Stimulated activated CD8-positive, alpha-beta memory T cell treated with anti-CD3 and anti-CD28 coated beads, Interleukin-4, amount 100 ng/mL, for 4 hours (primary cell): ENCODE measurements at places on chromosomes 5 and 9.

- no peak for DNase-seq
Observed at GRCh38 chr9:3502560-3503398, 23.0 kb downstream of the RFX3 start.

DNA sequence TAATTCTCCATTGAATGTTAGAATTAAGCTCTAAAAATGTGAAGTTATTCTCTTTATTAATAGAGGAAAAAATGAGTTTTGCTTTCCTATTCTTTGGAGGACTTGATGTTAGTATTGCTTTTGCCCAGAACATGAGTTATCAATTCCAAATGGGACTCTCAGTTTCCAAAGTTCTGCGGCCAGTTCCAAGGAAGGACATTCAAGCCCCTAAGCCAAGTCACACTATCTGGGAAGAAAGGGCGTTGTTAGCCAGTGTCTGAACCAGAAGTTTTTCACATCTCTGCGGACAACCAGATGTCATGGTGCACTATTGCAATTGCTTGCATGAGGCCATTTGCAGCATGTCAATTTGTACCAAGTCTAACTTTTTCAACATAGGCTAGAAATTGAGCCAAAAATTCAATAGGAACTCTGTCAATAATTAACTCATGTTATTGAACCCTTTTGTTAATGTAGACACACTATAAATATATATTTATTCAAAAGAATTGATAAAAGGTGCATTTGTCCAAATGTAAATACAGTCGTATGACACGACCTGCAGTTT is 183.3 kb upstream of the PIK3R1 start:
- no peak for DNase-seq

GRCh38 chr9:134146774-134147493 is 11.1 kb downstream of the WDR5 start:
- DNase-seq: no peak

DNA sequence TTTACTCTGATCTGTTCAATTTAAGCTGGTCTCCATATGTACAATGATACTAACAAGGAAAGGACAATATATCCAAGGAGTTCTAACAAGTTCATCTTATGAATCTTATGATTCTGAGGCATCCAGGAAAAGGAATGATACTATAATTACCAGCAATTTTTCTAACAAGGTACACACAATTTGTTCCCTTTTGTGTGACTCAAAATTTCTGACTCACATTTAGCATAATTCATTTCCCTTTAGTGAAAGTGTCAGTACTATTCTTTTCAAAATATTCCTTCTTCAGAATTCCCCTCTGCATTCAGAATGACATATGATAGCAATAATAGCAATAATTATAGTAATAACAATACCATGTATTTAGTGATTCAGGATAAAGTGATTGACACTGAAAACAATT is 594.8 kb downstream of the DMRTA1 start:
- DNase-seq: no peak

DNA sequence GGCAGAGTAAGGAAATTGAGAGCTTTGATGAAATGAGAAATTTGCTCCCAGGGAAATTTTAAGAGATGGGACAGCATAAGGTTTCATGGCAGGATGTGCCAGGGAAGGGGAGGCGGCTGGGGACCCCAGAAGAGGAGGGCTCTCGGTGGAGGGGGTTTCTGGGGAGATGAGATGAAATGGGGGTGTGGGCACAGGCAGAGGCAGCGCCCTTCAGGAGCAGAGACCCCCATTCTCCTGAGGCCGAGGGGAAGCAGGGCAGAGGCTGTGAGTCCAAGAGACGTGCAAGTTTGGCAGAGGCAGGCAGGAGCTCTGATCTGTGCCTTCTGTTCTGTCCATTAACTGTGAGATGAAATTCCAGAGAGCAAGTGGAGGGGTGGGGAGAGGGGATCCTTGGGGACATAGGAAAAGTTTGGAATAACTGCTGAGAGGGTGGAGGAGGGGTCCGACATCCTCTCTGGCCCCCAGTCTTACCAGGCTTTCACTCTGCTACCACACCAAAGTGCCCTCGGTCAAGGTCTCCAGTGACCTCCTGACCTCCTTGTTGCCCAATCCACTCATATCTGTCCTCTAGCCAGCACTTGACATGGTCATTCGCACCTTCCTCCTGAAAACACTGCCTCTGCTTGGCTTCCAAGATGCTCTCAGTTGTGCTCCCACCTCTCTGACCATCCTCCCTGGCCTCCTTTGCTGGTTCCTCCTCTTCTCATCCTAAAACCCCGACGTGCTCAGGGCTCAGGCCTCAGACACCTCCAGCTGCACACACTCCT is 108.1 kb upstream of the MVB12B start:
- DNase-seq: no peak

GRCh38 chr5:176161431-176161830 is 76.8 kb upstream of the SIMC1 start:
- DNase-seq: no peak

DNA sequence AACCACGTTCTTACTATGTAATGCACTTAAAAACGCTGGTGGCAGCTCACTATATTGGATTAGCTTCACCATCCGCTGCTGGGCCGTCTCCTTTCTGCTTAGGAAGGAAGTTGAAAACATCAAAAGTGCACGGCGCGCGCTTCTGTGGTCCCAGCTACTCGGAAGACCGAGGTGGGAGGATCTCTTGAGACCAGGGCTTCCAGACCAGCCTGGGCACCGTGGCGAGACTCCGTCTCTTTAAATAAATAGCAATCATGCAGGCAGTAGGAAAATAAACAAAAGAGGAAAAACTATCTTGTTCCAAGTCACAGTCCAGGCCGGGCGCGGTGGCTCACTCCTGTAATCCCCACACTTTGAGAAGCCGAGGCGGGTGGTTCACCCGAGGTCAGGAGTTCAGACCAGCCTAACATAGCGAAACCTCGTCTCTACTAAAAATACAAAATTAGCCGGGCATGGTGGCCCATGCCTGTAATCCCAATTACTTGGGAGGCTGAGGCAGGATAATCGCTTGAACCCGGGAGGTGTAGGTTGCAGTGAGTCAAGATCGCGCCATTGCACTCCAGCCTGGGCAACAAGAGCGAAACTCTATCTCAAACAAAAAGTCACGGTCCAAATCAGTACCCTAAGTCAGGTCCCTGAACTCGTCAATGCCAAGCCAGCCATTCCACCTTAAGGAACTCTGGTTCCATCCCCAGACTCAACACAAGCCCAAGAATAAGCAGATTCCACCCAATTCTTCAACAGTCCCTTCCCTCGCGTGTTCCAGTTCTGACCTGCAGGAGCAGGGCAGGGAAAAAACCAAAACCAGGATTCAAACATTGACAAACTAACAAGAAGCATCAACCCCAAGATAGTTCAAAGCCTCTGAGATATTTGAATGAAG is 1.0 kb upstream of the GOLGA1 start:
- peak; percentile 30 for DNase-seq

DNA sequence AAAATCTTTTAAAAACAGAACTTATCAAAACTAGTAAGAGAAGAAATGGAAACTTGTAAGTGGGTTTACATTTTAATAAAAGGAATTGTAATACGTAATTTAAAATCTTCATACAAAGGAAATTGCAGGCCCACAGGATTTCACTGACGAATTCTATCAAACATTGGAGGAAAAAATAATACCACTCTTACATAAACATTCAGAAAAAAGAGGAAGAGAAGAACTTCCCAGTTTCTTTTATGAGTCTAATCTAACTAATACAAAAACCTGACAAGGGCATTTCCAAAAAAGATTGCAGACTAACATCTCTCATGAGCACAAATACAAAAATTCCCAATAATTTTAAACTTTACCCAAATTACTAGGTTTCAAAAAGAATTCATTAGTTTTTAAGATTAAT is 149.0 kb downstream of the RANBP17 start:
- DNase-seq: no peak

DNA sequence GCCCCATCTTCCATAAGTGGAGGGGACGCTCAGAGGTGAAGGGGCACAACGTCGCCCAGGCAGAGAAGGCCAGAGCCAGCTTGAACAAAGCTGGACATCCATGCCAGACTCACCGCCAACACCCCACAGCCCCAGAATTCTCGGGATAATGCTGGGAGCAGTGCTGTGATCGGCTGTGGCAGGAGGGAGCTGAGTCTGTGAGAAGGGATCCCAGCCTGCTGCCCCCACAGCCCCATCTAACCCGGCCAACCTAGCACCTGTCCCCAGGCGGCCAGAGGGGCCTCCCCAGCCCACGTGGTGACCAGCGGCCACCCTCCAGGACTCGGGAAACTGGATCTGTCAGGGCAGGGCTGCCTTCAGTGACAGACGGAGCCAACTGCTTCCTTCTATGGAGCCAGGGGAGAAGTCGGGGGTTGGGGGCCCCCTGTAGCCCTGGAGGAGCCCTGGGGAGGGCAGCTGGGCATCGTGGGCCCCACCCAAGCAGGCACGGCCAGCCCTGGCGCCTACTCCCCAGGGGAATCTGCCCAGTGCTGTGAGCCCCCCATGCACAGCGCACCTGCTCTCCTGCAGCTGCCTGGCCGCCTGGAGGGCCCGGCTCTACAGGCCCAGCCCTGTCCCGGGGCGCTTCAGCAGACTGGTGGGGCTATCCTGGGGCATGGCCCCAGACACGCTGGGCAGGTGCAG is 6.0 kb downstream of the BRD3 start:
- no peak for DNase-seq

GRCh38 chr5:171437286-171437821 is 17.9 kb downstream of the FGF18 start:
- DNase-seq: no peak

DNA sequence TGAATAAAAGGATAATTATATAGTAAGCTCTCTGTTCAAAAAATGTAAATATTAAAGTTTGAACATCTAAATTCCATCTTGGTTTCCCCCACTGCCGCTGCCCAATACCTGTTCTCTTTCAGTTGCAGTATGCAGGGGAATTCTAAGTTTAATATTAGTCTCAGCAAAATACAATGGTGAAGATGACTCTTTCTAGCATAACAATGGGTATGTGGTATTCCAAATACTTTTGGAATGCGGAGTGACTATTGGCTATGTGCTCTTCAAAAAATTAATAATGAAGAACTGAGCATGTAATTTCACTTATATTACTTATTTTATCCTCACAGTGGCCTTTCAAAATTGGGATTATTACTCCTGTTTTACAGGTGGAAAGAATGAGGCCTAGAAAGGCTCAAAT is 3.4 kb downstream of the CDKN2B-AS1 start:
- DNase-seq: no peak

DNA sequence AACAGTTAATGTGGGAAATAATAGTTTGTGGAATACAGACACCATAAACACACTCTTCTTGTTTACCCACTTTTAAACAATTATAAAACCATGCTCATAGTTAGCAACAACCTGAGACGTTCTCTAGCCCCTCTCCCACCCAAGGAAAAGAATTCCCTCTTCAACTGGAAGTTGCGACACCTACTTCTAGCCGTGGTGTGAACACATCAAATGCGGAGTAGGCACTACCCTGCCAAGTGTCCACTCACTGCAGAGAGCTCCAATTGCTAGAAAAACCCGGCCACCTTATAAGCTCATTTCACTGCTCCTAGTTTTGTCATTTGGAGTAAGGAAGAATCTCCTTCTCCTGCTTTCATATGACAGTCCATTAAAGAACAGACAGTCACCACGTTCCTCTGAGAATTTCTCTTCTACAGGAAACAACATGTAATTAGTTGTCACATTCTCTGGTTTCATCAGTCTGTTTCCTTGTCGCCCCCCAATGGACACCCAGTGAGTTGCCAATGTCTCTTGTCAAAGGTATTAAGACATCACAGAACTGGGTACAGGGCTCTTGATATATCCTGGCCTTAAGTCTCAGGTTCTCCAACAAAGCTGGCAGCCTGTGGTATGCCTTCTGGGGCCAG is 47.3 kb downstream of the PRLR start:
- no peak for DNase-seq

DNA sequence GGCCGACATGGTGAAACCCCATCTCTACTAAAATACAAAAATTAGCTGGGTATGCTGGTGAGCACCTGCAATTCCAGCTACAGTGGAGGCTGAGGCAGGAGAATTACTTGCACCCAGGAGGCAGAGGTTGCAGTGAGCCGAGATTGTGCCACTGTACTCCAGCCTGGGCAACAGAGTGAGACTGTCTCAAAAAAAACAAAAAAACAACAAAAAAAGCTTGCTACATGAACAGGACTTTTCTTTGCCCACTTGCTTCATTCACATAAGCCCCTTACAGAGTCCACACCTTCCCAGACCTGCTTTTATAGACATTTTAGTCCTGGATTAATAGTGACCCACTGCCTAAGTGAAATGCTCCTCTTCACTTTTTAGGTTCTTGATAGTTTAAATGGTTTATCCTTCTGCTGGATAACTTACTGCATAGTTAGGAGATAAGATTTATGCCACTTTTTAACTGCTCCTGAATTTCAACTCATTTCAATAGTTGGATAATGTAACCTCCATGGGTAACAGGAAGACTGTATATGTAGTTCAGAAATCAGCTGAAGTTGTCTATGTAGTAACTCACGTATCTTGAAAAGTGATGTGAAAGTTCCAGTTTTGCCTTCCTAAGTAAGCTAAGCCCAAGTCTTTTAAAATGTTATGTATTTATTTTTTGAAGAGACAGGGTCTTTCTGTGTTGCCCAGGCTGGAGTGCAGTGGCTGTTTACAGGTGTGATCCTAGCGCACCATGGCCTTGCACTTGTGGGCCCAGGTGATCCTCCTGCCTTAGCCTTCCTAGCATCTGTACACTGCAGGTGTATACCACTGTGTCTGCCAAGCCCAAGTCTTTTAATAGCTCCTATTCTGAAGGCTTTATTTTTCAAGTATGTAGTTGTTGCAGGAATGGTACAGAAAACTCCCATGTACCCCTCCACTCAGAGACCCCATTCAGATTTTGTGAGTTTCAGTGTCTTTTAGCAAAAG is 19.7 kb downstream of the SUB1 start:
- DNase-seq: no peak

- no peak for DNase-seq
Observed at GRCh38 chr9:79581388-79581787, 9.6 kb downstream of the TLE4 start.
